ENCODE measurements at places on chromosomes 2 and 18.

GRCh38 chr2:42128721-42129486 is 40.2 kb upstream of the EML4 start:
- peak; percentile 25 for DNase-seq

GRCh38 chr2:182740701-182741100 is 24.6 kb downstream of the DNAJC10 start:
- no peak for DNase-seq

GRCh38 chr18:5693699-5694294 is 150.0 kb upstream of the EPB41L3 start:
- peak; percentile 10 for DNase-seq

DNA sequence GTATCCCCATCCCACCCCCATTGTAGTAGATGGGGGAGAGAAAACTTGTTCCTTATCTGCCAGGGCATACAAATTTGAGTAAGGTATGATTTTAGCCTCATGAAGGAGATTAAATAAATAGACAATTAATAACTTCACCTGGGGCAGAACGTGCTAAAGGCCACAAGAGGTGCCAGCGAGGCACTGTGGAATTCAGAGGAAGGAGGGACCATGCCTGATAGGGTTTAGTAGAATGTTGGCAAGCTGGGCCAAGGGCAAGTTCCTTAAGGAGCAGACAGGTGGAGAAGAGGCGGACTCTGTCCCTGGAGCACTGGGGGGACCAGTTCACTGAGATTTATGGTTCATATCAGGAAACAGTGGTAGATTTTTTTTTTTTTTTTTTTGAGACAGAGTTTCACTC is 22.5 kb downstream of the STAMBP start:
- DNase-seq: no peak

All from cardiac fibroblast (primary cell).